ENCODE measurements at places on chromosomes 7 and 10.

GRCh38 chr7:46539892-46540483 is 618.9 kb upstream of the IGFBP3 start:
- DNase-seq: no peak

DNA sequence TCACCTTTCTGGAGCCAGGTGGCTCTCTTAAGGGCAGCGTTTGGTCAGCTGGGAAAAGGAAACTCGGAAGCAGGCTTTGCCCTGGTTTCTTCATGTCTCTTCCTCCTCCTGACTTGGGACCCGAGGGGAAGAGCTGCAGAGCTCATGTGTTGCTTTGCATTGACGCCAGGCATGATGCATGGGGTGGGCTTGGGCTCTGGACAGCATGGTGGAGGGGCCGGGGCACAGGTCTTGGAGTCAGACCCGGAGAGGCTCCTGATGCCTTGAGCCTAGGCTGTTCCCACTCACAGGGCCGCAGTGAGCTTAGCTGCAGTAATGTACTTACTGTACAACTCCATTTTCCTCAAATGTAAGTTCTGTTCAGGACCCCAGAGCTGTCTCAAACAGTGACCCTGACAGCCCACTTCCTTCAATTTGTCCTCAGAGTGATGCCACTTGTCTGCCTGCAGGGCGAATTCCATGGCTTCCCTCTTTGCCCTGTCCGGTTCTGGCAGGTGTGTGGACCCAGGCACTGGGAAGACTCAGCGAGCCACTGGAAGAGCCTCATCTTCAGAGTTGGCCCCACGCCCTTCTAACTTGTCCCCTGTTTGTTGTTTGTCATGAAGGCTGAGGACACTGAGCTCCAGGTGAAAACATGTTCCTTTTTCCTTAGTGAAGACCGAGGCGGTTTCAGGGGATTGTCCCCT is 50.2 kb downstream of the ZNF467 start:
- no peak for DNase-seq

DNA sequence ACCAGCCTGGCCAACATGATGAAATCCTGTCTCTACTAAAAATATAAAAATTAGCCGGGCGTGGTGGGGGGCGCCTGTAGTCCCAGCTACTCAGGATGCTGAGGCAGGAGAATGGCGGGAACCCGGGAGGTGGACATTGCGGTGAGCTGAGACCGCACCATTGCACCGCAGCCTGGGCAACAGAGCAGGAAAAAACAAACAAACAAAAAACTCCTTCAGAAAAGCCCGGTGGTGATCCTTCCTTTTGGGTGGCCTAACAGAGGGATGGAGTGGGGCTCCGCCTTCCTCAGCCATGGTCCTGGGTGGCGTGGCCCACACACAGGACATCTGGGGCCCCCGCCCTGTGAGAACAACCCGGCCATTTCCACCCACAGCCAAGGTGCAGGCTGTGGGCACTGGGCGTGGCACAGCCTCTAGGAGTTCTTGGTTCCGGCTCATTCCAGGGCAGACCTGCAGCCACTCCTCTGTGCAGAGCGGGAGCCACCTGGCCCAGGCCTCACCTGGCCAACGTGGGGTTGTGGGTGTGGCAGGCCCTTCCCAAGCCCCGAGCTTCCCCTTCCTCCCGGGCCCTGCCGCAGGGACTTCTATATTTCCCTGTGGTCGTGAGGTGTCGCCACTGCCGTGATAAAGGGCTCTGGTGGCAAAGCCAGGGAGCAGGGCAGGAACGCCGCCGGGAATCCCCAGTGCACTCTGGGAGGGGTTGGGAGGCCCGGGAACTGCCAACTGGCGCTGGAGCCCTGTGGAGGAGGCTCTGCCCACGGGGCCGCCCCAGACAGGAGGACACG is 37.6 kb downstream of the GET4 start:
- peak; percentile 98 for DNase-seq

- DNase-seq: no peak
Measured at GRCh38 chr10:93947055-93947454, 46.7 kb upstream of the PLCE1 start.

GRCh38 chr10:132121511-132121830 is 55.7 kb downstream of the JAKMIP3 start:
- no peak for DNase-seq

DNA sequence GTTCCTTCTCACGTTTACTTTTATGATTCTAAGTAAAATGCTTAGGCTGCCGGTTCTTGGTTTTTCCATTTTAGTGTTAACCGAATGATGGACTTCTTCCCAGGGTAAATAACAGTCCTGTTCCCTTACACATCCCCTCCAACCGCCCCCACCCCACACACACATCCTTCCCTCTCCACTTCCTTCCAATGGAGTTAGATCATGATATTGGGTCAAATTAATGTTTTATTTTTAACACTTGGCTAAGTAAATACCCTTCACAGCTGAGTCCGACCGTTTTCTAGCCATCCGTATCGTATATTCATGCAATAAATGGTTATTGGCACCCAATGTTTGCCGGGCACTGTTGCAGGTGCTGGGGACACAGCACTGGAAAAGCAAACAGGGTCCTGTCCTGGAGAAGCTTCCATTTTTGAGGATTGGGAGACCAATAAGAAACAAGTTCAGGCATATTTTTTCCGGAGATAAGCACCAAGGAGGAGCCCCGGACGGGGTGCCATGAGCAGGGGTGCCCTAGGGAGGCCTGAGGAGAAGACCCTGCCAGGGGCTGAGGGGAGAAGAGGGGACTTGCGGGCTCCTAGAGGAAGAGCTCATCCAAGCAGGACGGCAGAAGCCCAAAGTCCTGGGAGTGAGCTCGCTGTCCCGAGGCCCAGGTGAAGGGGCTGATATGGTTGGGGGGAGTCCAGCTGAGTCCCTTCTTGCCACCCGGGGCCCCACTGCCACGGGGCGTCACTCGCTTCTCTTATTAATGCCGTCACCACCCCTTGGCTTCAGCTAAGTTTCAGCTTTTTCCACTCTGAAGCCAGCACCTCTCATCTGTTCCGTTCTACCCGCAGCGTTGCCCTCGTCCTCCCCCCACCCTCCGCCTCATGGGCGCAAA is 126.0 kb upstream of the RET start:
- no peak for DNase-seq

DNA sequence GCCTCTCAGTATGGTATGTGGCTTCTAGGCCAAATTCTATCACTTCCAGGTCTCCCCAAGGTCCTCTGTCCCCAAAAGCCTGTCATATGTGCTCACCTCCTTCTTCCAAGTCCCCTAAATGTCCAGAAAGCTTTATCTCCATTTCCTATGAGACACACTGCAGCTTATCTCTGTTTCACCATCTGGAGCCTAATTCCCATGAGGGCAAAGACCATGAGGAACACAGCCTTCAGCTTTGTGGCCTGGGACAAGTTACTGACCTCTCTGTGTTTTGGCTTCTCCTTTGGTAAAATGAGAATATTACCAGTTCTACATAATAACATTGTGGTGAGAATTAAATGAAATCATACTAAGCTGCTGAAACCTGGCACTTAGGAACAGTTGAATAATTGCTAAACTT is 19.2 kb downstream of the ST8SIA6 start:
- no peak for DNase-seq

DNA sequence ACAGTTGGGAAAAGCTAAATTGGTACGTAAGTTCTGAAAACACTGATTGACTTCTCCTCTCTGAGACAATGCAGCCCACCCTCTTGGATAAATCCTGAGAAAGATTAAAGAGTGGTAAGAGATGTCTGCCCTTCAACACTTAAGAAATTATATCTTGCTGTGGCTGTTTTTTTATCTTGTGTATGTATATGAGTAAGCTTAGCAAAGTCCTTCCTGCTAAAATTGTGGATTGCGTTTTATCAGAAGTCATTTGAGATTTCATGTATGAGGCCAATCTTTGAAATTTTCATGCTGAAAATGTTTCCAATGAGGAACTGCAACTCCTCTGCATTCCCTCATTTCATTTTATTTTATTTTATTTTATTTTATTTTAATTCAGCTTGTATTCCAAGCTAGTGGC is 106.2 kb upstream of the INHBA start:
- DNase-seq: no peak

- DNase-seq: no peak
Measured at GRCh38 chr7:159126311-159127260, 18.1 kb downstream of the VIPR2 start.

DNA sequence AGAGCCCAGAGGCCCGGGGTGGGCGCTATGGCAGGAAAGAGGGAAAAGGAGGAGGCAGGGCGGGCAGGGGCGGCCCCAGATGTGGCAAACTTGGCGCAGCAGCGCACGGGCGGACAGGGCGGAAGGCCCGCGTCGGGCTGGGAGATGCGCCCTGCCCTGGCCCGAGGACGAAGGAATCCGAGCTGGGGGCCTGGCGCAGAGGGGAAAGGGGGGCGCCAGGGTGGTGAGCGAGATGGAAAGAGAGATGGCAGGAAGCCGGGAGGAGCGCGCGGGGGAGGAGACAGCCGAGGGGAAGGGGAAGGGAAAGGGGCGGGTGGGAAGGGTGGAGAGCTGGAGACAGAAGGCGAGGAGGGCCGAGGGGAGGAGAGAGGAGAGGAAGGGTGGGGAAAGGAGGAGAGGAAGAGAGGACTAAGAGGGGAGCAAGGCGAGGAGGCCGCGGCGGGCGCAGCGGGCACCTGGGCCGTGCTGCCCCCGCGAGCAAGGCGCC is at the start of gene MARVELD1:
Gene MARVELD1, plus strand, starts transcription at position 392 of the 487 bp plus-strand sequence. CDS start 147 bp downstream, outside the sequence.
- peak; percentile 43 for DNase-seq

- no peak for DNase-seq
Measured at GRCh38 chr10:113550365-113550764, 2.5 kb upstream of the HABP2 start.

DNA sequence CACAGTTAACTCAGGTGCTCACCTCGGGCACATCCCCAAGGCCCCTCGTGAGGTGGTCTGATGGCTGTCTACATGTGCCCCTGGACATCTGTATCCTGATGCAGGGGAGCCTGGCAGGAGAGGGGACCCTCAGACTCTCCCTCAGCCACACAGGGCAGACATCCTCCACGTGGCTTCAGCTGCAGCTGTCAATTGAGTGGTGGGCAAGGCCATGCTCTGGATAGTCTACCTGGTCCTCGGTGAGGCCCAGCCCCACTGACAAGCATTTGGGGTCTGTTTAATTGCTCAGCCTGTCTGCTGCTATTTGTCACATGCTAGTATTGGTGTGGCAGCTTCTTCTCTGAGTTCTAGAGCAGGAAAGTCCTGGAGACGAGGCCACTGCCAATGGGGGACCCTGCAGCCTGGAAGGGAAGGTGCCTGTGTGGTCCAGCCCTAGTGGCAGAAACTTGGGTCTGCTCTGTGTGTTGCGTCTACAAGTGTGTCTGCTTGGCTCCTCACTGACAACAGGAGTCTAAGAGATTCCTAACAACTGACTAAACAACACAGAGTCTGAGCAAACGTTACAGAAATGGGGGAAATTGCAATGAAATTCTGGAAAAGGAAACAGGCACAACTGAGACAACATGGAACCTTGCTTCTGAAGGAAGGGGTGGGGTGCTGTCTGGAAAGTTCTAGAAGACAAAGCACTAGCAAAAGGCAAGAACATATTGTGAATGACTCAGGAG is 59.3 kb upstream of the IGFBP3 start:
- DNase-seq: no peak

GRCh38 chr10:94673614-94674321 is 9.8 kb upstream of the CYP2C18 start:
- DNase-seq: no peak

DNA sequence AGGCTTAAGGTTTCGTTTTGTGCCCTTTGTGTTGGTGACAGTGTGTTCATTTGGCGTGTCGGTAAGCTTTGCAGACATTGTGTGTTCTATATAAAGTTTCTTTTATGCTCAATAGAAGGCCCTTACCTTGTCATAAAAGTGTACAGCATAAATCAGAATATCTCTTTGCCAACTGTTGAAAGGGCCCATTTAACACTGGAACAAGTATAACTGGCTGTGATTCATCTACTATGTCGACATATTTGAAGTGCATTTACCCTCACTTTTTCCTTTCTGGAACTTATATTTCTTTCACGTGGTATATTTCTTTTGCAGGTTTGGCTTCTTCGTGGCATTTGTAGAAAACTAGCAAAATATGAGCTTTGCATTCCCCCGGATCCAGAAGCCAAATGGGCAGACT is 32.7 kb downstream of the EEPD1 start:
- no peak for DNase-seq

GRCh38 chr10:48608976-48609375 is 4.1 kb upstream of the ARHGAP22 start:
- no peak for DNase-seq

DNA sequence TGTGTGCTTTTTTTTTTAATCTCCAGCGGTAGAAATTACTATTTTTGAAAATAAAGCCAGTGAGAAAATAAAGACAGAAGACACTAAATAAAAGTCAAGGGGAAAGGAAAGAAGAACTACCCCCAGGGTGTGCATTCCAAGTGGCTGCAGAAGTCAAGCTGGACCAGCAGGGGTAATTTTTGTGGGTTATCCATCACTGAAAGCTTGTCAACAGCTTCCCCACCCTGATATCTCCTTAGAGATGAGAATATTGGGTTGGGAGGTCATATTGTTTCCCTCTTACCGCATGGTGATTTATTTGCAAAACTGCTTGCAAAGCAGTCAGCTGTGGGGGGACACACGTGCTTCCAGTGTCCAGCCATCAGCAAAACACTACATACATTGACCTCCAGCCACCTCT is 46.4 kb downstream of the FAM107B start:
- DNase-seq: no peak

- peak; percentile 84 for DNase-seq
Measured at GRCh38 chr7:123682690-123683089, 27.0 kb downstream of the LMOD2 start.

DNA sequence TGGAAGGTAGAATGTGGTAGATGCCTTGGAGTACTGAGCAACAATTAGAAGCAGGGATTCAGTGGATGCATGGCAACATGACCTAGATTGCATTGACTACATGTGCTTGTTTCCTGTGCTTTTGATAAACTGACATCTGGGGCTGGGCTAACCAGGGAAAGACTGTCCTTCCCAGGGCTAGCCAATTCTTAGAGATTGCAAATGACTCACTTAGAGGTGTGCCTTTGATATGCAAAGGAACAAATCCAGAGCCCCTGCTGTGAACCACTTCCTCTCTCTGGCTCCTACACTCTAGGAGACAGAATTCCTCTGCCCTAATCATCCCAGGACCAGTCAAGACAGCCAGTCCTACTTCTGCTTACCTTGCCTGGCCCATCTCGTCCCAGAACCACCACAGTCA is 651.5 kb downstream of the LRMDA start:
- DNase-seq: no peak

DNA sequence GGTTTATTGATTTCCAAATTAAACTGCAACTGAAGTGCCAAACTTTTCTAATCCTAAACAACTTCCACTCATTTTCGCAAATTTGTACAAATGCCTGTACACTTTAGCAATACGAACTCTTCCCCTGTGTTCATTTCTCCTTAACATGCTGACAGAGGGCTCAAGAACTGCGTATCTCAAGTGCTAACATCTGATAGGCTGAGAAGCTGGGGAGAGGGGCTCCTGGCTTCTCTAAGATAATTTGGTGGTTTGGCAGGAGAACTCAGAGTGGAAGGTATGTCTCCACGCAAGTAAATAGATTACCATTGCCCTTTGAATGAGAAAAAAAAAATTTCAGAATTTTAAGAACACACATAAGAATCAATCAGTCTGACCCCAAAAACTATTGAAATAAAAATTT is 53.3 kb upstream of the ANLN start:
- DNase-seq: no peak

All from HT-29 (cell line).